Activated CD4-positive, alpha-beta T cell treated with anti-CD3 and anti-CD28 coated beads, Interleukin-2, amount 10 ng/mL, durations not matched to agents 24 days and 14 days (primary cell): ENCODE measurements at places on chromosomes 2 and 18. TPM values are rescaled to one million over a fixed set of nuclear protein-coding genes. Genes with fewer than 3 reads are reported as not detected.

ACADL gene
- total RNA-seq = not detected in 2 replicates

RNPEPL1 gene
- total RNA-seq = 59.1 and 60.7 TPM in 2 replicates

CNDP1 gene
- not detected in 2 replicates for total RNA-seq

DNA sequence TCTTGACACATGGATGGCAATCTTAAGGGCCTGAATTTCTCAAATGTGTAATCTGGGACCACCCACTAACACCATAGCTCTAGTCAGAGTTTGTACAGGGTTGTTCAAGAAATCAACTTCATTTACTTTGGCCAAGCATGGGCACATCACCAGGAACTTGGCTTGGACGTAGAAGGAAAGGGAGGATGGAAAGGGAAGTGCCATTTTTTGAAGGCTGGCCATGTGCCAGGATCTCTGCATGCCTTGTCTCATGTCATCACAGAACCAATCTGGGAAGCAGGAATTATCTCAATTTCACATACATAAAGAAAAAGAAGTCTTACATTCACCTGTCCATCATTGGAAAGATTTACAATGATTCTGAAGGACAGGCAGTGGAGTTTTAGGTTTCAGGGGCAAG lies 128.1 kb downstream of the ANTXR1 start:
- DNase-seq = no peak

DNA sequence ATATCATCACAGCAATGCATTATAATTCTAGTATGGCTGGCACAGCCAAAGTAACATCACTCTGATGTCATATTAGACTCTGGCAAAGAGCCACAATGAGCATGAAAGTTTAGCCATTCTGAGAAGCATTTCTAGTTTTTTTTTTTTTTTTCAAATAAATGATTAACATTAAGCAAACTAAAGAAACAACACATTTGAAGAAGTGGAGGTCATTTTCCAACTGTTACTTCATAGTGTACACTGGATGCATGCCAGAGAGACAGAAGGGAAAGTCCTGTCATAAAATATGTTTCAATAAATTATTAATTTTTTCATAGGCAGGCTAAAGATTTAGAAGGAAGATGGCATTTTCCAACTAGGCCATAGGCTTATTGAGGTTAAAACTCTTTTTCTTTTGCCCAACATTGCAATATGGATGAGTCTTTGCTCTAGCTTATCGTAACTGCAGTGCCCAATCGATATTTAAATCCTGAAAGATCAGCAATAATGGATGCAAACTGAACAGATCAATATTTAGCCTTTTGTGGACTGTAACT lies 1630.4 kb upstream of the ACVR2A start:
- no peak for DNase-seq

- DNase-seq = no peak
Measured at GRCh38 chr2:226581004-226581403, 218.6 kb downstream of the IRS1 start.

DNA sequence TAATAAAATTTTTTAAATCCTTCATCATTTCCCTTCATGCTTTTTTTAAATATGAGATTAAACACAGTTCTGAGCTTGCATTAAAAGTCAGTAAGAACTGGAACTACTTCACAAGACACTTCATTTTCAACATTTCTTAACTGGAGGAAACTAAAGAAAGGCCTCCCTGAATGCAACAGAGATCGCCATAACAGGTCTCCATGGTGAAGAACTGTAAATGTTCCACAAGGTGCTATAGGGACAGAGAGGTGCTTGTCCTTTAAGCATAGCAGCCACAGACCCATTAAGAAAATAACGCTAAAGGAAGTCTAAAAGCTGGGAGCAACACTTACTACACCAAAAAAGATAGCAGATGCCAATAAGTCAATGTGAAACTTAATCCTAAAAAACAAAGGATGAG lies 8.5 kb downstream of the STAM2 start:
- no peak for DNase-seq

DNA sequence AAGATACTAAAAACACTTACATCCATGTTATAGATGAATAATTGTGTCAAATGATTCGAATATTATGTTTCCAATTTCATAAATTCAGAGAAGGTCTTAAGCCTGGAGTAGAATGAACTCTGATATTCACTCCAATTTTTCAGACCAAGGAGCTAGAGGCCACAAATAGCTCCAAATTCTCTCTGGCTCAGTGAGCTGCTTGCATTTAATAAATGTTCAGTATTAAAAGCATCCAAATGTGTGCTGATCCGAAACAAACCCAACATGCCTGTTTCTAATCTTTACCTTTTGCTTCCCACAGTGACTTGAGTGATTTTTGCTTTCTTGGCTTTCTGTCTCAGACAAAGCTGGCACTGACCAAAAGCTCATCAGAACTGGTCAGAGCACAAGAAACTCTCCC lies 291.4 kb downstream of the CCDC85A start:
- DNase-seq = no peak

CABYR gene
- 0.36 and 1.3 TPM in 2 replicates for total RNA-seq

GPR35 gene
- 7.1 and 8.7 TPM in 2 replicates for total RNA-seq

CRACDL gene
- total RNA-seq = 0.07 and 0.12 TPM in 2 replicates

TEKT4 gene
- total RNA-seq = 0.43 and 0.49 TPM in 2 replicates

ACTR3 gene
- total RNA-seq = 452 and 460 TPM in 2 replicates

- DNase-seq = no peak
Measured at GRCh38 chr2:127418300-127419111, at the start of gene PROC. PROC (plus strand) TSS chr2:127418427; CDS start chr2:127419943, 1,516 bp downstream.

EML6 gene
- 0.77 and 0.83 TPM in 2 replicates for total RNA-seq

- peak; percentile 24 for DNase-seq
Measured at GRCh38 chr2:4973973-4974372, 718.2 kb upstream of the SOX11 start.

DNA sequence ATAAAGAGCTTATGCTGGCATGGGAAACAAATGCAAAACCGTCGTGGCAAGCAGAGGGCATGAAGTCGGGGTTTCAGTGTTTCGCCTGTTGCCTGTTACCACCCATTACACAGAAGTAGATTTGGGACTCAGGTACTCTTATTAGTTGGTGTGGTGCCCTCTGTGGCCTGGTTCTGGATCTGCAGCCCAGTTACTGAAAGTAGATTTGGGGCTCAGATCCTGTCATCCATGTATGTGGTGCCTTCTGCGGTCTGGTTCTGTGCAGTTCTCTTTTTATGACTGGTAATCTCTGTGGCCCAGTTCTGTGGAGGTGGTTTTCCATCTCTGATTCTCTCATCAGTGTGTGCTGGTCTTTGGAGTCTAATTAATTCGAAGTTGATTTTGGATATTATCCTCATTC lies 45.2 kb downstream of the ADNP2 start:
- DNase-seq = peak; percentile 75

- DNase-seq = peak; percentile 47
Measured at GRCh38 chr18:24443870-24444269, 16.6 kb upstream of the HRH4 start.

ST8SIA5 gene
- not detected in 2 replicates for total RNA-seq

GRCh38 chr2:124328397-124328796 lies 303.3 kb downstream of the CNTNAP5 start:
- no peak for DNase-seq

DNA sequence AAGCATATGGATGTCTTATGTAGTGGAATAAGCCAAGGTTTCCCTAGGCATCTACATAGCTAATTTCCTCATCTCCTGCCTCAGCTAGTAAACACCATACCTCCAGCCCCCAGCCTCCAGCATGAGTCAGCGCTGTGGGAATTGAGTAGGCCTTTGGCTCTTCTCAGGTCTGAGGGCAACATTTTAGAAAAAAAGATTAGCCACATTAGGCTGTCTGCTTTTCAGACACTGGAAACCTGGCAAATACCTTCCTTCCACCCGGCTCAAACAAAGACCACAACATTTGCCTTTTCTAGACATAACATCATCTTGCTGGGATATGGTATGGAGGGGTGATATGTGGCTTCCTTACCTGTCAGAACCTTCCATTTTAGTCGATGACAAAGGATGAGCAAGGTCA lies 6.1 kb upstream of the CCDC195 start:
- no peak for DNase-seq

PSMA8 gene
- total RNA-seq = 0.80 and 0.93 TPM in 2 replicates

SAG gene
- not detected in 2 replicates for total RNA-seq

TXNDC2 gene
- not detected in 2 replicates for total RNA-seq

DNA sequence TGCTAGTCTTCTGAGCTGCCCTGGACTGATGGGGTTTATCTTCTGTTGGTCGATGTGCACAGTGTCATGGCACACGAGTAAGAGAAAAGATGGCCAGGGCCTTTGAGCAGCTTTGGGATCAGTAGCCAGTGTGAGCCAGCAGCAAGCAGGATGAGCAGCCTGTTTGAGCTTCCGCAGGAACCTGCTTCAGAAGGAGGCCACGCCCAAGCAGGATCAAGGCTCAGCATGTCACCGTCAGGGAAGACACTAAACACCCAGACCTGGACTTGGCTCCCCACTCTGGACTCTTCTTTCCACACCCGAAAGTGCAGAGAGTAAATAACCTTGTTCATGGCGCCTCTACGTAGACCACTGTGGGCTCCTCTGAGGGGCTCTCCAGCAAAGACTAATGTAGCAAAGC lies 25.2 kb upstream of the ASB1 start:
- no peak for DNase-seq

GRCh38 chr2:23446916-23447315 lies 61.9 kb downstream of the KLHL29 start:
- DNase-seq = no peak

HOXD12 gene
- not detected in 2 replicates for total RNA-seq

GRCh38 chr2:203033395-203033794 lies 18.7 kb downstream of the NBEAL1 start:
- no peak for DNase-seq

GRCh38 chr2:219131327-219131726 lies 29.3 kb downstream of the NHEJ1 start:
- DNase-seq = no peak

EMILIN2 gene
- 32.4 and 35.5 TPM in 2 replicates for total RNA-seq
